ENCODE measurements at places on chromosomes 6 and 20.

DNA sequence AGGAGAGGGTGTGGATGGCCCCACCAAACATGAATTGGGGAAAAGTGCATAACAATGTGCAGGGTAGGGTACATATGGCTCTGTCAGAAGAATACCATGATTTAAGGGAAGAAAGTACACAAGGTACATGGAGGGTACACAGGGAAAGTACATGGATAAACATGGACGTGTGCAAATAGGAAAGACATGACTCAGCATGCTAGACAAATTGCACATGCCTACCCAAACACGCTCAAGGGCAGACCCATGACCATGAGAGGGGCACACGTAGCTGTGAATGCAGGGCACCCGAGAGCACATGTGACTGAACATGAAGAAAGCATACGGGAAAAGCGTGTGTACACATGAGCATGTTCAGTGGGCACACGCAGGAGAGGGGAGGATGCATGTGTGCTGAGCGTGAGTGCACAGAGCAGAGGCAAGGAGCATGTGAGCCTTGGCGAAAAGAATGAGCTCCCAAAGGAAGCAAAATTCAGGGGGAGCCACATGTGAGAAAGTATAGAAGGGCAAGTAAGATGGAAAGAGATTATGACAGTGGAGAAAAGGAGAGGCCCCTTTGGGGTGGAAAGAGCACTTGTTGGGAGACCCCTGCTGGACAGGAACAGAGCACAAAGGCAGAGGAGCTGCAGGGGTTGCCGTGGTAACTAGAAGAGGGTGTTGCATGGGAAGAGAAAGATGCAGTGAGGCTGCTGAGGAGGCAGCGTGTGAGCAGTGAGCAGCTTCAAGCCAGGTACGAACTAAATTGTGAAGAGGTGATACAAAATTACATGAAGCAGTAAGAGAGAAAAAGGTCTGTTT is 17.8 kb downstream of the OR2H2 start:
- DNase-seq: no peak

DNA sequence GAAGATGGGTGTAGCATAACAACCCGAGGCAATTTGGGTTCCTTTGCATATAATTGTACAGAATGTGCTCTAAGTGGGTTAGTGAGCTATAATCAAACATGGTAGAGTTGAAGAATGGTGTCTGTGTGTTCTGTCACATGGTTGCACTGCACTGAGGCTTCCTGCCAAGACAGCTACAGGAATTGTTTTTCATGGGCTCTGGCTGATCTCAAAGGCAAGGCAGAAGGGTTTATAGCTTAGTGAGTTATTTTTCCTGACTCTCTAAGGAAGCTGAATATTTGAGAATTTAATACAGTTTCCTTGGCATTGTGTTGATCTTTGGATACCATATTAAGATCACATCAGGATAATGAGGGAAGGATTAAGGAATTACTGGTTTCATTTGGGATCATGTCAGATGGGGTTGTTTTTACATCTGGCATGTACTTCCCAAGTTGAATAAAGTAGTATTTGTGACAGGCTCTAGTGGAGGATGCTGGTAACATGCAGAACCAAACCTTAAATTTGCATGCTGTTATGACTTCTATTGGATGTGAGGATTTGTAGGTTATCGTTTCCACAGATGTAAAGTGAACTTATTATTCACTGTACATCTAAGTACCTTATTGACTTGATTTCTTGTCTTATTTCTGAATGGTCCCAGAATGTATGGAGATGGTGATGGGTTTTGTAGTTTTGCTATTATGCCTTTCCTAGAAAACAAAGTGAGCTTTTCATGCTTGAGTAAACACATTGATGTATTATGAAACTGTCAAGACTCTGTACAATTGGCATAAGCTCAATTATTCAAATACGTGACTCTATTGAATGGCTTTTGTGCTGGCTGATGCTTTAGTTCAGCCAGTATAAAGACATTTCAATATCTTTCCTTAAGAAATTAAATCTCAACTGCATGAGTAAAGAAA is 43.3 kb downstream of the LRRC1 start:
- no peak for DNase-seq

- DNase-seq: no peak
Observed at GRCh38 chr20:58997141-58997770, 9.8 kb downstream of the CTSZ start.

DNA sequence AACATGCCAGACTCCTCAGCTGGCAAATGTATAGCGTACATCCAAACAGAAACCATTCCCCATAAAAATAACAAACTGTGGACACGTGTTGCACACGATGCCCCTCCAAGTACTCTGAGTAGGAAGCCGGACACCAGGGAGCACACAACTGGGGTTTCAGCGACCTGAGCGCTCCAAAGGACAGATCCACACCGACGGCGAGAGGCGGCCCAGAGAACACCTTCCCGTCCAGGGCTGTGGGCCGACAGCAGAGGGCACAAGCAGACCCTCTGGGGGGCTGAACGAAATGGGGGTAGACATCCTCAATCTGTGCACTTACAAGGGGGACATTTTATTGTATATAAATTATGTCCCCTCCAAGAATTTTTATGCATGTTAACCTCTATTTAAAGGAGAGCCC is 24.7 kb downstream of the TAF4 start:
- no peak for DNase-seq

DNA sequence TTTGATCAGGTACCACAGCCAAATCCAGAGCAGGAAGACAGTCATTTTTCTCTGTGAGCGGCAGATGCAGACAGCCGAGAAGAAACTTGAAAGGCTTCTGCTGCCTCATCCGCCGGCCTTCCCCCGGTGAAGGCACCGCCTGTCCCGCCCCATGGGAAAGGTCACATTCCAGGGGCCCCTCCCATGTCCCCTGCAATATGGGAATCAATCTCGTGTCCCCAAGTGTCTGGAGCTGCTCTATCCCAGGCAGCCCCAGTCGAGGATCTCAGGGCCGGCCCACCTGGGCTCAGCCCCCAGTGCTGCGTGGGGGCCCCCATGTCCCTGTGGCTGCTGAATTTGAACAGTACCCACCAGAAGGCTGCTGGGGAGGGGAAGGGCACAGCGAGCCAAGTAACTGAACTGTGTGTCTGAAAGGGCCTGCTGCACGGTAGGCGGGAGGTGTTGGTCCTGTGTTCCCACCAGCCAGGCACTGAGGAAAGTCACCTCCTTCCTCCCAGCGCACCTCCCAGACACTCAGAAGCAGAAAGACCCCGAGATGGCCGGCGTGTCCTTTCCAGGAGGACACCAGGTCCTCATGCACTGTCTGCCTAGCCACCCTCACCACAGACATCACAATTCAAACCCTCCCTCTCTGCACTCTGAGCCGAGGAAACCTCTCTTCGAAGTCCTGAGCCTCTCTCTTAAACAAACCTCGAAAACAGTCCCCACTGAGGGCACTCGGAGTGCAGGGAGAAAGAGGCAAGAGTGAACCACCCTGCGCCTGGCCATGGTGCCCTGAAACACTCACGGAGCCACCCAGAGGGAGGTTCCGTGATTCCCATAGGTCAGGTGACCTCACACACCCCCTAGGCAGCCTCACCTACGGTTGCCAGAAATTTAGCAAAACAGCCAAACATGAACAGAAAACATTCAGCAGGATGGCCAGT is 99.3 kb downstream of the PSMB1 start:
- DNase-seq: no peak

All from activated CD4-positive, alpha-beta T cell treated with anti-CD3 and anti-CD28 coated beads for 4 hours (primary cell).